ENCODE measurements at places on chromosomes 1 and 21.

DNA sequence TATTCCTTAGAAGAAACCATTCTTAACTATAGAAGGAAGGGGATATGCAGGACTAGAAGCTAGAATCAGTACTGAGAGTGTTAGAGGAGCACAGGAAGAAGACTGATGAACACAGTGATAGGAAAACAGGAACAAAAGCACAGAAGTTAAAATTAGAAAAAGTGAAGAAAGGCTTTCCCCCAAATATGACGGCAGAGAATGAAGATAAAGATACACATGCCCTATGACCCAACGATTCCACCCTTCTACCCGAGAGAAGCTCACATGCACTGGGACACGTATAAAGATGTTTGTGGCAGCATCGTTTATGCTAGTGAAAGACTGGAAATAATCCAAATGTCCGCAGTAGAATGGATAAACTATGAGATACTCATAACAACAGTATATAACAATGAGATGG is 74.2 kb downstream of the DTL start:
- no peak for DNase-seq

DNA sequence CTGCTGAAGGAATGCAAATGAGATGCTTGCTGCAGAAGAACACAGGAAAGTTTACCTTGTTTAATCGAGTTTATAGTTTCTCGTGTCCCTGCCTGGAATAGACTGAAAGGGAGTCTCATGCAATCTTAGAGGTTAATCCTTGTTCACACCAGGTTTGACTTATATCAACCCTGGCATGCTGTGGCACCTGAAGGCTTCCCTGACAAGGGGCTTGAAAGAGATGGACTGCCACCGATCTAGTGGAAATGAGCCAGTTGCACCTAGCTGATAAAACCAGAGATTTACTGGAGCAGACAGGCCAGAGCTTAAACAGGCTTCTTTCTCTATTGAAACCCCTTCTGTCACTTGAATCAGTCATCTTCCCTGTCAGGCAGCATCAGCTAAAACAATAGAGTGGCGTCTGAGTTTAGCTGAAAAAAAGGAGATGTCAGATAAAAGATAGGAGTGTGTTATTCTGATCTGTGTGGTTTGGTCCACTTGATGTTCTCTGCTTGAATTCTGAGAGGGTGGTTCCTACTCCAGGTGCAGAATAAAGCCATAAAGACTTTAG is 349.7 kb downstream of the RWDD3 start:
- DNase-seq = no peak

DNA sequence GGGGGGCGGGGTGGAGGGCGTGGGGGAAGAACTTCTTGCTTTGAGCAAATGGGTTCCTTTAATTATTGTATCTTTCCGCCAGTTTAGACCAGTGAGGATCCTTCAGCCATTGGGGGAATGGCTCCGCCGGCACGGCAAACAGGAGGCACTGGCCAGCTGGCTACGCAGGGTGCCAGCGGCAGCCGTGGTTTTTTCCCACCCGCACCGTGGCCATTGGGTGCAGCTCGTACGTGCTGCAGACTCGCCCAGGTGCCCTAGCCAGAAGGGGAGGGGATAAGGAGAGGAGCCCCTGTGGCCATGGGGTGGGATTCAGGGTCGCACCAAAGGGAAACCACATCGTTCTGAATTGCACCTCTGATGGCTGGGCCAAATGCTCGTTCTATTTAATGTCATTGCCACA is 65.6 kb downstream of the RGSL1 start:
- DNase-seq = no peak

- no peak for DNase-seq
Observed at GRCh38 chr1:16459352-16459925, 18.9 kb downstream of the NECAP2 start.

GRCh38 chr1:200081151-200081968 is 53.9 kb downstream of the NR5A2 start:
- no peak for DNase-seq

GRCh38 chr1:115702959-115703358 is 61.2 kb downstream of the VANGL1 start:
- DNase-seq = no peak

DNA sequence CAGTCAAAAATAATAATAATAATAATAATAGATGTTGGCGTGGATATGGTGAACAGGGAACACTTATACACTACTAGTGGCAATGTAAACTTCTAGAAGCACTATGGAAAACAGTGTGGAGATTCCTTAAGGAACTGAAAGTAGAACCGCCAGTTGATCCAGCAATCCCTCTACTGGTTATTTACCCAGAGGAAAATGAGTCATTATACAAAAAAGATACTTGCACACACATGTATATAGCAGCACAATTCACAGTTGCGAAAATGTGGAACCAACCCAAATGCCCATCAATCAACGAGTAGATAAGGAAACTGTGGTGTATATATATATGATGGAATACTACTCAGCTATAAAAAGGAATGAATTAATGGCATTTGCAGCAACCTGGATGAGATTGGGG is 176.0 kb downstream of the PLPP3 start:
- no peak for DNase-seq

DNA sequence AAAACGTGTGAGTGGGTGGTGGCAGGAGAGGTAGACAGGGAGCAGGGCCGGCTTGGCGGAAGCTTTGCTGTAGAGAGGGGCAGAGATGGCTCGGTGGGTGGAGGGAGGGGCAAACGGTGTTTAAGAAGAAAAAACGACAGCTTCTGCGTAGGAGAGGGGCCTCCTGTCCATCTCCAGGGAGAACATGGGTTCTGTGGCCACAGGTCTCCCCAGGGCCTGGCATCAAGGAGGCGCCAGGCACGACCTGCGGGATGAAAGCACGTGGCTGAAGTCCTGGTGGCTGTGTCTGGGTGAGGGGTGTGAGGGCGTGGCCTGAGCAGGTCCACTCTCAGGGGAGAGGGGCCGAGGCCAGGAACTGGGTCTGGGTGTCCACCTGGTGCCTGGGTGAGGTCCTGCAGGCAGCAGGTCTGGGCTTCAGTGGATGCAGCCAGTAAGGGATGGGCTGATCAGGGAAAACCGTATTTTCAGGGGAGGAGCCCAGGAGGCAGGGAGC is 940 bp upstream of the PRKCZ start:
- no peak for DNase-seq

GRCh38 chr21:16377857-16378256 is 648.1 kb downstream of the USP25 start:
- DNase-seq = peak; percentile 62

- DNase-seq = no peak
Observed at GRCh38 chr1:37399205-37399604, 75.2 kb upstream of the ZC3H12A start.

DNA sequence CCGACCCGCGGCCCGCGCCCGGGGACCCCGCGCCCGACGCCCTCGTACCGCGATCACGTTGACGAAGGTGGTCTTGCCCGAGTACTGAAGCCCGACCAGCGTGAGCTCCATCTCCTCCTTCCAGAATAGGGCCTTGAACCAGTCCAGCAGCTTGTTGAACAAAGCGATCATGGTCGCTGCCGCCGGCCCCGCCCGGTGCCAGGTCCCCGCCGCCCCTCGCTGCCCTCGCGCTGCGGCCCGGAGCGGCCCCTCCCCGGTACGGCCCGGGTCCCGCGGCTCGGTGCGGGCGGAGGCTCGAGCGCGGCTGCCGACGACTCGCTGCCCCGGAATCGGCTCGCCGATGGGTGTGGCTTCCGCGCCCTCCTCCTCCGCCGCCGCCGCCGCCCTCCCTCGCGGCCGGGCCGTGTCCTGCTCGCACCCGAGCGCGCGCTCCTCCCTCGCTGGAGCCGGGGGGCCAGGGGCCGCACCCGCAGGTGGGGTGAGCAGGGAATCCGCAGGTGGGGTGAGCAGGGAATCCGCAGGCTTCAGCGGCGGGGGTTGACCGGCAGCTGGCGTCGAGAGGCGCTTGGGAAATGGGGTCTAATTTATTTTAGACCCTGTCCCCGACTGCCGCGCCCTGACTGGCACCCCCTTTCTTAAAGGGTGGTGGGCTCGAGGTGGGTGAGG is at the start of gene ARL8A:
ARL8A (minus strand) TSS at position 336 of the 666 bp plus-strand sequence; CDS start at position 171, 165 bp downstream.
- peak; percentile 53 for DNase-seq

DNA sequence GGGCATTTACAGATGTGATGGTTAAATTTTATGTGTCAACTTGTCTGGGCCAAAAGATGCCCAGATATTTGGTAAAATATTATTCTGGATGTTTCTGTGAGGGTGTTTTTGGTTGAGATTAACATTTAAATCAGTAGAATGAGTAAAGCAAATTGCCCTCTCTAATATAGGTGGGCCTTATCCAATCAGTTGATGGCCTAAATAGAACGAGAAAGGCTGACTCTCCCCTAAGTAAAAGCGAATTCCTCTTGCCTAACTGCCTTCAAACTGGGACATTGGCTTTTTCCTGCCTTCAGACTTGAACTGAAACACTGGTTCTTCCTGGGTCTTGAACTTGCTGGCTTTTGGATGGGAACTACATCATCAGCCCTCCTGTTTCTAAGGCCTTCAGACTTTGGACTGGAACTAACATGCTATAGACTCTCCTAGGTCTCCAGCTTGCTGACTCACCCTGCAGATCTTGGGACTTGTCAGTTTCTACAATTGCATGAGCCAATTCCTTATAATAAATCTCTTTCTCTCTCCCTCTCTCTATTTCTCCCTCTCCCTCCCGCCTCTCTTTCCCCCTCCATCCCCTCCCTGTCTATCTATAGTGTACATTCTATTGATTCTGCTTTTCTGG is 10.2 kb upstream of the NAV1 start:
- DNase-seq = peak; percentile 57

DNA sequence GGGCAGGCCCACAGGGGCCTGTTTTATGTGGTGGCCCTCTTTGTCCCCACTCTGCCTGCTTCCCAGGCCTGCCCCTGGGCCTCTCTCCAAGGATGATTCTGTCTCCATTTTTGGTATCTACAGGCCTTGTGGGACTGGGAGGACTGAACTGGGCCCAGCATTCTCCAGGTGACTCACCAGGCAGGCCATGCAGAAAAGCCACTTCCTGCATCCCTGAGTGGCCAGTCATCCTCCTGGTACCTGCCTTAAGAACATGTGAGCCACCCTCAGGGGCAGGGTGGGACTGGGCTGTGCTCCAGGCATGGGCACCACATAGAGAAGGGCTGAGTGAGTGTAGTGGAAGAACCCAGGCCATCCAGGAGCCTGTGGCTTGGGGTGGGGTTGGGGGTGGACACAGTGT is 20.0 kb upstream of the BCAR3 start:
- peak; percentile 100 for DNase-seq

- no peak for DNase-seq
Observed at GRCh38 chr1:5475572-5475971, 516.7 kb downstream of the NPHP4 start.

- DNase-seq = no peak
Observed at GRCh38 chr1:67659229-67659628, 25.8 kb upstream of the GADD45A start.

- DNase-seq = no peak
Observed at GRCh38 chr1:3697104-3697503, 44.8 kb downstream of the TP73 start.

DNA sequence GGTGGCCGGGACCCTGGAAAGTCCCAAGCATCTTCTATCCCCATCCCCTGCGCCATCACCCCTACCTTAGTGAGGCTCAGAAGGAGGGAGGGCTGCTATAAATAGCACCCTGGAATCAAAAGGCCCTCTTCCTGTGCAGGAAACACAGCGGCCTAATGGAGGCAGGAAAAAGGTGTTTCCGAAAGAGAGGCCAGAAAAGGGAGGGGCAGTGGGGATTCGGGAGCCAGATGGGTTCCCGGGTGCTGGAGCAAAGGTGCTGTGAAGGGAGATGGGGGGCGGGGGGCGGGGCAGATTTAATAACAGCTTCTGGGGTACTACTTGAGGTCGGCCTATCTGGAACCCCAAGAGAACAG is 16.6 kb downstream of the NAV1 start:
- no peak for DNase-seq

DNA sequence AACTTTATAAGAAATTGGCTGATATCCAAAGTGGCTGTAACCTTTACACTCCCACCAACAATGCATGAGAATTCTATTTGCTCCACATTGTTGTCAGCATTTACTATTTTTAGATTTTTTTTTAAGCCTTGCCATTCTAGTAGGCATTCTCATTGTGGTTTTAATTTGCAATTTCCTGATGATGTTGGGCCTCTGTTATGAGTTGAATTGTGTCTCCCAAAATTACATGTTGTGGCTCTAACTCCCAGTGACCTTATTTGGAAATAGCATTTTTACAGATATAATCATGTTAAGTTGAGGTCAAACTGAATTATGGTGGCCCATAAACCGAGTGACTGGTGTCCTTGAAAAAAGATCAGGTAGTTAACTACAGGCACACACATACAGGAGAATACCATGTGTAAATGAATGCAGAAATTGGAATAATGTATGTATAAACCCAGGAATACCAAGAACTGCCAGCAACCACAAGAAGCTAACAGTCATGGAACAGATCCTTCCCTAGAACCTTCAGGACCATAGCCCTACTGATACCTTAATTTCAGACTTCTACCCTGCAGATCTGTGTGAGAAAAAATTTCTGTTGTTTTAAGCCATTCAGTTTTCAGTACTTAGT is 348.8 kb upstream of the DAB1 start:
- no peak for DNase-seq

DNA sequence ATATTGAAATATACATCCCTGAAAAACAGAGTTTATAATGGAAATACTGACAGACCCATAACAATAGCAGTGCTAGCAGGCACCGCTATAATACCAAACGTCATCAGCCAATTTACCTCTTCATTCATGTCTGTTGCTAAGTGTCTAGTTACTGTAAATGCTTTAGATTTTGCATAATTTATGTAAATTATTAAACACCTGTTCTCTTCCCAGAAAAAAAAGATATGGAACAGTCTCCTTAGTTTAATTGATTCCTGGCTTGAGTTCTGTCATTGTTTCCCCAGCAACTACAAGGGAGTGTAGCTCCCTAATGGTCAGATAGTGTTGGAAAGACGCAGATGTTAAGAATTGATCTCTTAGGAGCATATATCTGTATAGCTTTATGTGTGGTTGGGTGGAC is 817.9 kb upstream of the ADGRL2 start:
- DNase-seq = no peak

GRCh38 chr1:50181027-50181663 is 72.4 kb downstream of the ELAVL4 start:
- peak; percentile 6 for DNase-seq

GRCh38 chr1:204217648-204218000 is 3.8 kb upstream of the GOLT1A start:
- no peak for DNase-seq

DNA sequence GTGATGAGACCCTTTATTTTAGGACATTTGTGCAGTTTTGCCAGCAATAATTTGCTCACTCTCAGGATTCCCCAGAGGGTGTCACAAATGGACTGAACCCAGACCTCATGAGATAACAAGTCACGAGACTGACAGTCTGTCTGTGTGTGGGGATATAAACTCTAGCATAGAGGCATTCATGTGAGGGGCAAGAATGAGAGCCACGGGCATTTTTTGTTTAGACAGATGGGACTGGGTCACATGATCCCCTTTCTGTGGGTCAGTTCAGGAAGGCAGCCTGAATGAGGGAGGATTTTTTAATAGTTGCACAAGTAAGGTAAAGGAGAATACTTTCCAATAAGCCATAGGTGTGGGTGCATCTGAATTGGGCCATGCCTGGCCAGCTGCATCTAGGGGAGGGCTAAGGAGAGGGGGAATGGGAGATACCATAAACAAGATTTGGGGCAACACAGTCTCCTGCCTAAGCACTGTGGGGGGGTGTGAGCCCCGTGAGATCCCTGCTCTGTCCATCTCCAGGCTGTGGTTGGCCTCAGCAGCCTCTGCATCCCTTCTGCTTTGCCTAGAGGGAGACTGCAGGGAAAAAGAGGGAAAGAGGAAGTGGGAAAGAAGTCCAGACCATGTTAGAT is 66.6 kb downstream of the NAV1 start:
- peak; percentile 42 for DNase-seq

GRCh38 chr1:245432228-245432875 is 277.6 kb downstream of the KIF26B start:
- DNase-seq = no peak
